IPS DF 19.7 (cell line): ENCODE measurements at places on chromosomes 1 and 21.
A peak's percentile ranks its signal among the peaks of the same experiment; 100 is the strongest.

GRCh38 chr1:214976665-214977064 is 105.9 kb upstream of the KCNK2 start:
- no peak for DNase-seq

DNA sequence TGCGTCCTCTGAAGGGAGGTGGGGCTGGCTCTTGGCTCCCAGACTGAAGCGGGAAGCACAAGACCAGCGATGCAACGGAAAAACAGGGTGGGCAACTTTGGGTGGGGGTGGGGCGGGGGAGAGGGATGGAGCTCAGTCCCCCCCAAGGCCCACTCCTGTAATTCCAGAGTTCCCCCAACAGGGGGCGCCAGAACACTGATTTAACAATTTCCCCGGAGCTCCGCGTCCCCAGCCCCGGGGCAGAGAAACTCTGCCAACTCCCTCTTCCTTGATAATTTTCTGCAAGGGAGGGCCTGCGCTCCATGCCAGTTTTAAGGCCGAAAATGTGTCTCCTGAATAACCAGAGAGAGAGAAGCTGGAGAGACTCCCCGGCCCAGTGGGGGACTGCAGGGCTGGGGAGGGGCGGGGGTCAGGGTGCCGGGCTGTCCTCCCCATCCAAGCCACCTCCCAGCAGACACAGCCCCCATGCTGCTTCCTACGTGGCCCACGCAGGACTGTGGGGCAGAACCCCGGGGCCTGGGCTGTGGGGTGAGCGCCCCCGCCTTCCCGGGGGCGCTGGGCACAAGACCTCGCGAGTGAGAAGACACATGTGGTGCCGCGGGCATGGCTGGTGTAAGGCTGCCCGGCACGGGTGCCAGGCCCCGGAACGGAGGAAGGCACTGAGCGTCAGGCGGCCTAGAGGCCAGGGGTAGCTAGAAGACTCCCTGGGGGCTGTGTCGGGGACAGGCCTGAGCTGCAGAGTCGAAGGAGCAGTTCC is 51.4 kb downstream of the KIF21B start:
- peak; percentile 12 for DNase-seq

GRCh38 chr1:5370311-5370710 is 621.9 kb downstream of the NPHP4 start:
- DNase-seq, result no peak

DNA sequence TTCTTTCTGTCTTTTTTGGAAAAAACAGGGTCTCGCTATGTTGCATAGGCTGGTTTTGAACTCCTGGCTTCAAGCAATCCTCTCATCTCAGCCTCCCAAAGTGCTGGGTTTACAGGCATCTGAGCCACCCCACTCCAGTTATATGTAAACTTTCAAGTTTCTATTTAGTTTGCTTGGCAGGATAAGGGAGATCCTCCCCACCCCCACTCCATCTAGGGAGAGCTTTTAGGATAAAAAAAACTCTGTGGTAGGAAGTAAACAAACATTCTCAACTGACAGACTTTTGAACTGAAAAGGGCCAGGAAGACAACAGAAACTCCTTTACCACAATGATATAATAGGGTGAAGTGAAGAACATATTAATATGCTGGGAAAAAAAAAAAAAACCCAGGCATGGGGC is 41.0 kb upstream of the ZNF326 start:
- DNase-seq, result no peak

DNA sequence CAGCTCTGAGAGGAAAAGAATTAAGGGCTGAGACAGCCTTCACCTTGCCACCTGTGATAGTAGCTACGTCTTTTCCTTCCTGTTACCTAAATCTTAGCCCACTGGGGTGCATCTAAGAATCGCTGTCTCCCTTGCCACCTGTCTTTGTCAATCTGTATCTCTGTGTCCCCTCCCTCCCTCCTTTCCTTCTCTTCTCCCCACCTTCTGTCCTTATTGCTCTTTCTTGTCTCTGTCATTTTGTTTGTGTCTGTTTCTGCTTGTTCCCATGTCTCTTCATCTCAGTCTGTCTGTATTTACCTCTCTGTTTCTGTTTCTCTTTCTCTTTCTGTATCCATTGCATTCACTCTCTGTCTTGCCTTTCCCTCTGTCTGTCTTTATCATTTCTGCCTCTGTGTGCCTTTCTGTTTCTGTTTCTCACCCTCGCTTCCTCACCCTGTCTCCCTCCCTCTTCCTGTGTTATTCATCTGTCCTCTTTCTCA is 30.2 kb downstream of the SLC22A15 start:
- no peak for DNase-seq

DNA sequence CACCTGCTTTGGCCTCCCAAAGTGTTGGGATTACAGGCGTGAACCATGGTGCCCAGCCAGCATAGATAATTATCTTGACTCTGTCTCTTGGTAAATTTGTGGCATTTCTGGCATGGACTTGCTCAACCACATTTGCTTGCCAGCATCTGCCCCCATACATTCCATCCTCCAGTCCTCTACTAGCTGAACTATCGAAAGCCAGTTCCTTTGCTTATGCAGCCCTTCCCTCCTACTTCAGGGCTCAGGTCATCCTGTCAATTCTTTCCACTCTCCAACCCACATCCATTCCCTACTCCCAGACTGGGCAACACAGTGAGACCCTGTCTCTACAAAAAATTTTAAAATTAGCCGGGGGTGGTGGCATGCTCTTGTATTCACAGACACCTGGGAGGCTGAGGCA is 13.0 kb upstream of the UQCRHL start:
- DNase-seq, result no peak

DNA sequence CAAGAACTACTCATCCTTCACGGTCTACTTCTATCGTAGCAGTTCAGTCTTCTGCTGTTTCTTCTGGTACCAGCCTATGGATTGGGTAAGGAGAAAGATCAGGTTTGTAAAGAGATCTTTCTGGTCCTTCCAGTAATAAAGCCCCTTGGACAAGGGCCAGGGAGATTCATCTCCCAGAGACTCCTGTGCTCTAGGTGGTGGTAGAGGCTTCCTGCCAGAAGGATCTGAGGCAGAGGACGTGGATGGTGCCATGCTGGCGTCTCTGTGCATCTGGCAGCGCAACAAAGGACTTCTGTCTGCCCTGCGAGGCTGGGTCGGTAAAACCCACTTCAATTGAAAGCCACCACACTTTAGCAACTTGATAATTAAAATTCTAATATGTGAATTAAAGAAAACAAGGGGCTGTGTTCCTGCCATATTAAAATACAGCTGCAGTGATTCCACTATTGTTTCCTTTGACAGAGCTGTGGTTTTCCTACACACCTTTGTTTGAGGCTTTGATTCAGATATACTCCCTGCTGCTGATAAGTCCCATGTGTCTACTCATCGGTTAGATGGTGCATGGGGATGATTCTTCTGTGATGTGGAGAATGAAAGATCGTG is 73.6 kb downstream of the ROR1 start:
- no peak for DNase-seq

DNA sequence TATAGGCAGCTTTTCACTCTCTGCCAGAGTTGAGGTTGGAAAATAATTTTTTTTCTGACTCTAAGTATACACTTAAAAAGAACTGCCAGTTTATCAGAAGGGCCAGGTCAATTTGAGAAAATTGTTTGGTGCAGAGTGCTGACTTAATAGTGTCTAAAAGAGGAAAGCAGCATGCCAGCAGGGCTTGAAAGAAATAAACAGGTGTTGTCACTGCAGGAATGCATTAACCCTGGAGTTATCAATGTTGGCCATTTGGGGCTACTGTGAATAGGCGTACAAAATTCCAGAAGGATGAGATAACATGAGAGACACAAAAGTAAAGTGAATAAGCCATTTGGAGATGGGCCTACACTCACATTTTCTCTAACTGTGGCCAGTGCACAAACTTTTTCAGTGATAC is 220.6 kb upstream of the PLD5 start:
- no peak for DNase-seq

DNA sequence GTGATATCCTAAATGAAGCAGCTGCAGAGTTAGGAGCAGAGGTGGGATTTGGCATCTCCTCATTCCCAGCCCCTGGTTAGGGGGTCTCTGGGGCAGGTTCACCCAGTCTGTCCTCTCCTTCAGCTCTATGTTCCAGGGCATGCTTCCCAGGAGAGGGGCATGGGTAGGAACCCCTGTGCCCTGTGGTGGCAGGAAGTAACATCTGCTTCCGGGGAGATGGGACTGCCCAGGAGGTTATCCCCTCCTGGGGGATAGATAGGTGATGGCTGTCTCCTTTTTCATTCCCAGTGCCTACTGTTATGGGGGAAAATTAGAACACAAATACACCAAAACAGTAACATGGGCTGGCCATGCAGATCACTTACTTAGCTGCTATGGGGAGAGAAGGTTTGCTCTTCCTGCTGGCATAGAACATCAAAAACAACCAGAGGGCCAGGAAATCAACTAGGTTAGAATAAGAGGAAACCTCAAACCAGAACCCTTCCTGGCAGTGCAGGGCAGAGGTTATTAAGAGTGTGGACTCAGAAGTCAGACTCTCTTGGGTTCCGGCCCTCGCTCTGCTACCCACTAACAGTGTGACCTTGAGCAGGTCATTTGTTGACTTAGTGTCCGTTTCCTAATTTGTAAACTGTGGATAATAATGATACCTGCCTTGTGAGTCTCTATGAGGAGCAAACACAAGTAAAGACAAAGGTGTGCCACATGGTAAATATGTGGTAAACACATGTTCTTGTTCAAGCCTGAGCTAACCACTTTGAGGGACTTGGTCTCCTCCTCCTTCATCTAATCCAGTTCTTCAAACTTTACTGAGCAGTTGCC is 157.8 kb upstream of the JUN start:
- DNase-seq, result no peak

GRCh38 chr1:218942431-218942830 is 231.2 kb upstream of the LYPLAL1 start:
- DNase-seq, result no peak

GRCh38 chr1:228669242-228669585 is 66.1 kb upstream of the RHOU start:
- no peak for DNase-seq

GRCh38 chr1:100077531-100077930 is 55.2 kb downstream of the SASS6 start:
- no peak for DNase-seq

- no peak for DNase-seq
These were observed 25.4 kb upstream of the CGN start for GRCh38 chr1:151485685-151486255.

DNA sequence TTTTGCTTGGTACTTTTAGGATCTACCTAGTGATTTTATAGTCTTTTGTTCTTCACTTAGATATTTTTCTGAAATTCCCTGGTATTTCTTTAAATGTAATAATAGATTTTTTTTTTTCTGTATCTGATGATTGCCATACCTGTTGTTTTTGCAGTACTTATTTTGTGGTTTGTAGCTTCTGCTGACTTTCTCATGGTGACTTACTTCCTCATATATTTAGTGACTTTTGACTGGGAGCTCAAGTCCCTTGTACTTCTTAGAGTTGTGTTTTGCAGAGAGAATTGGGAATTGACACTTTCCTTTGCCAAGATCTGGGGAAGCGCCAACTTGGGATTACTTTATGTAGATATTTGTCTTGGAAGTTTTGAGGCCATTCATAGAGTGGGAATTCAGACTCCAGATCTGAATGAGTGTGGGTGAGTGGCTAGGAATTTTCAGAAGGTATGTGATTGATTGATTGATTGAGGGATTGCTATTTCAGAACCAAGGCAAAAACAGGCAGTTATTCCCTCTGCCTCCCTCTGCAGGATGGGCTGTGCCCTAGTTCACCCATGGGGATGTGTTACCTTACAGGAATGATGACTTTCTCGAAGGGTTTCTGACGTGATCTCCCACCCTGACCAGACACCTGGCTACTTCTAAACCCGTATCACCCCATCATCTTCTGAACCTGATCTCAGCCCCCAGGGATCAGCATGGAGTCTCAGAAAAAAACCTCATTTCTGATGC is 219.5 kb downstream of the URB2 start:
- DNase-seq, result no peak

- no peak for DNase-seq
These were observed 45.9 kb upstream of the EPS15 start for GRCh38 chr1:51565009-51565408.

DNA sequence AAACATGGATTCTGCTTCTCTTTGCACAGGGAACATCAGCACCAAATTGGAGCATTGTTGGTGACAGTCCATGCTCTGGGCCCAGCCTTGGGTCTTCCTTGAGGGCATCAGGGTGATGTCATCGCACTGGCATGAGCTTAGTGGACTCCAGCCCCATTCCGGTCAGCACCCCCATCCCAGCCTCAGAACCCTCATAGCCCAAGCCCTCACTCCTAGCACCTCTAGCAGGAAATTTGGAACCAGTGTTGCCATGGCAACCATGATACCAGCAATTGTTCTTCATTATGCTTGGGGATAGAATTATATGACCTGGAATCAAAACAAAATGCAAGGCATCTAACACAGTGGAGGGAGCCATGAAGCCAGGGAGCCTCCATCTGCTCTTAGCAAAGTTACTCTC is 83.1 kb downstream of the VWA5B1 start:
- DNase-seq, result no peak

- DNase-seq, result no peak
These were observed 9.2 kb upstream of the PLEKHG5 start for GRCh38 chr1:6500544-6501278.

- no peak for DNase-seq
These were observed 41.9 kb downstream of the MPZL1 start for GRCh38 chr1:167763525-167764220.

- DNase-seq, result peak; percentile 92
These were observed 6.8 kb upstream of the SLC22A15 start for GRCh38 chr1:115969509-115969908.

DNA sequence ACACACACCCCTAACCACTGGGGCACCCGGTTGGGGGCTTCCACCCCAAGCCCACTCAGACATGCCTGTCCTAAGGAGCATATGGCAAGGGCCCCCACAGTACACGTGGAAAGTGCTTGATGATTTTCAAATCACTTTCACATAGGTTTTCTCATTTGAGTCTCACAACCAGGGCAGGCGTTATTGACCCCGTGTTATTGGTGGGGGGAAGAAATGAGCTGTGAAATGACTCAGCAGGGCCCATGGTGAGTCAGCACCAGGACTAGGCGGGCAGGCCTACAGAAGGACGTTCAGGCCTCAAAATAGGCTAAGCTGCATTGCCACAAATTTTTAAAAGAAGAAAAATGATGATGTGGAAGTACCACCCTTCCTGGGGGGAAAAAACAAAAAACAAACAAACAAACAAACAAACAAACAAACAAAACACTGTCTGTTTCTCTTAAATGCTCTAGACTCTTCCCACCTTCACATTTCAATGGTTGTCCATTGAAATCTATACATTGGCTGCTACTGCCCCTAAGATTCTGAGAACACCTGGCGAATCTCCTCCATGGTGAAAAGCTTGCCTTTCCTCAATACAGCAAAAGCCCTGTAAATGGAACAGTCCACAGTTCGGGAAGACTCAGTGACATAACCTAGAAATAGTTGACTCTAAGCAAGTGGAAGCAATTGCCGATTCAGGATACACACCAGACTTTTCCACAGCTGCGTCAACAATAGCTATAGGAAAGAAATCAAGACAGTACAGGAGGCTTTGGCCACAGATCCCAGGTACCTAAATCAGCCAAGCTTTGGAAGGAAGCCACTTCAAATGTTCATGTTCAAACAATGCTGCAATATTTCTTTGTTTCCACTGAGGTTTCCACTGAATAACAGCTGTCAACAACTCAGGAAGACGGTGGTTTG is 234.7 kb downstream of the TOMM20 start:
- DNase-seq, result no peak
